Gastrocnemius medialis (tissue), 4 donors: ENCODE measurements at places on chromosomes 7 and 10. TPM values are rescaled to one million over a fixed set of nuclear protein-coding genes. Genes with fewer than 3 reads are reported as not detected.
A peak's percentile ranks its signal among the peaks of the same experiment; 100 is the strongest.

GRCh38 chr7:120060281-120060680 lies 212.7 kb upstream of the KCND2 start:
- no peak overlapping the region for H3K4me3 ChIP-seq
- no peaks in the 10 kb centered on the region for H3K4me1 ChIP-seq
- H3K27me3 ChIP-seq, result no peaks in the 10 kb centered on the region
- peak; percentile 29 for DNase-seq

GRCh38 chr7:94949532-94949931 lies 42.1 kb downstream of the PPP1R9A start:
- H3K27me3 ChIP-seq, result no peaks in the 10 kb centered on the region
- no peak overlapping the region for H3K4me3 ChIP-seq
- H3K4me1 ChIP-seq, result no peaks in the 10 kb centered on the region
- H3K27ac ChIP-seq, result no peak overlapping the region

The EPHB6 gene
- 3.1 TPM for total RNA-seq

The CYP3A4 gene
- total RNA-seq, result 0.71 TPM
